Glutamatergic neuron (in vitro differentiated cells): ENCODE measurements at places on chromosomes 7 and 10. TPM values are rescaled to one million over a fixed set of nuclear protein-coding genes. Genes with fewer than 3 reads are reported as not detected.

- DNase-seq = no peak
Measured at GRCh38 chr7:108805808-108806397, 236.2 kb downstream of the DNAJB9 start.

GRCh38 chr7:44884621-44885393 is 523 bp downstream of the PURB start:
- peak; percentile 66 for DNase-seq

DNA sequence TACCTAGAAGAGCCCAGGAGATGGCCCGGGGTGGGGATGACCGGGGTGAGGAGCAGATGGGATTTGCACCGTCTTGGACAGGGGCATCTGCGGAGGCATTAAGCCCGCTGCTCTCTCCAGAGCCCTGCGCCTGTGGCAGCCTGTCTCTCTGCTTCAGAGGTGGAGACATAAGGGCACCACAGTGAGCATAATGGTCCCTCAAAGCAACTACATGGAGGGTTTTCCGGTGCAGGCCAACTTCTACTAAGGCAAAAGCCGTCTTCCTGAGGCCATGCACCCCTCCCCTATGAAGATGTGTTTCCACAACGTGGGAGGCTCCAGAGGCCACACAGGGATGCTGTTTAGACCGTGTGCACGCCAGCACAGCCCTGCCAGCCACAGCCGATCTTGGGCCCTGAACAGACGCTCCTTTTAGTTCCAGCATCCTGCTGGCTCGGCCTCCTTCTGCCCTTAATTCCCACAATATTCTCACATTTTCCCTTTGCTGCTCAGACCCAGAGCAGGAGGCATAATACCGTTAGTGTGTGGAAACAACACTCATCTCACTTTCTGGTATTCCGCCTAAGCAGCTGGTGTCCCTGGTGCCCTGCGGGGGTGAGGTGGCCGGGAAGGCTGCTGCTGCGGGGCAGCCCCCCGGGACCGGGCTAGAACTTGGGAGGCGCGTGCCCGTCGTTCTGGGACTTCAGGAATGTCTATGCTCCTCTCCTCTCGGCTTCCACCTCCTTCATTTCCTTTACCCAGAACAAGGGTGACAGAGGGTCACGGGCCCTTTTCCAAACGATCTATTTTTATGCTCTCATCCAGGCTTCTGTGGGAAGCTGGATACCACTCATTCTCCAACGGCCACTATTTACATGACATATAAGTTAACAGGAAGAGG is 266.9 kb downstream of the TNS3 start:
- DNase-seq = no peak

- DNase-seq = peak; percentile 58
Measured at GRCh38 chr10:77251297-77252013, 386.2 kb downstream of the KCNMA1 start.

- no peak for DNase-seq
Measured at GRCh38 chr7:98133181-98133580, 26.5 kb downstream of the LMTK2 start.

GRCh38 chr7:47284691-47285635 is 296.9 kb downstream of the TNS3 start:
- DNase-seq = no peak

DNA sequence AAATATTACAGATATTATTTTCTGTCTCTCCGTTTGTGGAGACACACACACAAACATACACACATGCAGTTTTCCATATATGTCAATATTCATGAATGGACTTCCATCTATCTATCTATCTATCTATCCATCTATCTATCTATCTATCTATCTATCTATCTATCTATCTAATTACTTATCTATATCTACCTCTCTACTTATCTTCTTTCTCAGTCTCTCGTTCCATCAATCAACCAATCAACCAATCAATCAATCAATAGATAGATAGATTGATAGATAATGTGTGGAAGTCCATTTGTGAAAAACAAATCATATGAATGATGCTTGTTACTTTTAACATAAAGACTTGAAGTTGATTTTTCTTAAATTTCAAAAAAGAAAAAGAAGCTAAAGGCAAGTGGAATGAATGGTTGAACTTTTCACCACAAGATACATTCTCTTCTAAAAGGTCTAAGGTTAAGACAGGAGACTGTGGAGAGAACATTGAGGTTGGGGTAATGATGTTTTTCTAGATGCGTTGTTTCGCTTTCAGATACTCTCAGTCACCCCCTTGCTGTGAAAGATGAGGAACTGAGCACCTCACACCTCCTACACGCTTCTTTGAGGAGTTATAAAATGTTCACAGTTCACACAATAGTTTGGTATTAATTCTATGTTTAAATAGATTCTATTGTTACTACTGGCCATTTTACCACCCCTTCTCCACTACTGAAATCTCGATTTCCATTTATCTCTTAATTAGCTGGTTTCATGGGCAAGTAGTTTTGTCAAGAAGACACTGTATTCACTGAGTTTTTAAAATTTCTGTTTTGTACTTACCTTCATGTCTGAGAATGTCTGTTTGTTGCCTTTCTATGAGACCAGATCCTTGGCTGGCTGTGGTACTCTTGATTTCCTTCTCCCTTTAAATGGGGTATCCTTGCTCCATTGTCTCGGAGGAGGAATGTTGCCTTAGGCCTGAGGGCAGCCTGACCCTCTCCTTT is 114.1 kb downstream of the EMX2 start:
- DNase-seq = no peak

- DNase-seq = no peak
Measured at GRCh38 chr10:13222151-13222550, 12.0 kb downstream of the UCMA start.

- no peak for DNase-seq
Measured at GRCh38 chr7:89042940-89043339, 247.4 kb upstream of the TEX47 start.

- no peak for DNase-seq
Measured at GRCh38 chr10:99233689-99234037, 2.0 kb downstream of the HPSE2 start.

- DNase-seq = no peak
Measured at GRCh38 chr7:128309124-128309523, 34.6 kb downstream of the RBM28 start.

DNA sequence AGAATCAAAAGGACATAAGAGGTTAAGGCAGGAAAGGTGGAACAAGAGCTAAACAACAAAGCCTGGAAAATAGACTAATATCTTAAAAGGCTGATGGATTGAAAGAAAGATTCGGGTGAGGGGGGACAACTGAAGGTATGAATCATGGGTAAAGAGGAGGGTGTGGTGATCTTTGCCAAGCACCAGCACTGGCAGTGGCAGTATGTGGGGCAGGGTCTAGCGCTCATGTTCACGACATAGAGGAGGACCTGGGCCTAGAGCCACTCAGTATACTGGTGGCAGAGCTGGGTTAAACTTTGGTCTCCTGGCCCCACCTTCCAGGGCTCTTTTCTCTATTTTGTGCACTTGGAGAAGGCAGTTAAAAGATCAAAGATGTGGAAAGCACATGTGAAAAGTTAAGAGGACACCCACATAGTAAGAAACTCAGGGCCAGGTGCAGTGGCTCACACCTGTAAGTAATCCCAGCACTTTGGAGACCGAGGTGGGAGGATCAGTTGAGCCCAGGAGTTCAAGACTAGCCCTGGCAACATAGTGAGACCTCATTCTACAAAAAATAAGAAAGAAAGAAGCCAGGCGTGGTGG is 40.5 kb upstream of the MMD2 start:
- DNase-seq = no peak

DNA sequence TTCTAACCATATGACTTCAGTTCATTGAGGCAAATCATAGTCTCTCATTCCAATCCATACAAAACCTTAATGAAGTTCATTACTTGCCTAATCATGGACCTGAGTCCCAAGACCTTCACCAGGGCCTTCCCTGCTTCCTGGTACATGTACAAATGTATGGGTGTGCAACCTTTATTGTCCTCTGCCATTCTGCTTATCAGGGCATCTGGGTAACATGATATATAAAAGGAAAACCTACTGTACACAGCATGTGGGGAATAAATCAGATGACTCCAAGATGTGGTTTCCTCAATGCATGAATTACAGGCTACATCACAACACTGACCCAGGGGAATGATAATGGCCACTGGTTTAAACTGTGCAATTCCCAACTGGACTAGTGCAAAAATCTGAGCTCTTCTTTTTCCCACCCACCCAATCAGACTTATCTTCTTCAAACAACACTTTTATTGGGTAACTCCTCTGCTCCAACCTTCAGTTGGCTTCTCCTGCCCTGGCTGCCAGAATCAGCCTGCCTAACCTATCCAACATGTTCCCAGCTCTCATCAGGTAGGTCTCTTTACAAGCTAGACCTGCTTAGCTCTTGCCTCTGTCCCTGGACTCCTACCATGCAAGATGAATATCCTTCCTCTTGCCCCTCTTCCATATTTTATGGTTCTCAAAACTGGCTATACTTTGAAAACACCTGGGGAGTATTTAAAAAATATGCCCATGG is 11.4 kb downstream of the GOT1 start:
- DNase-seq = no peak

GRCh38 chr10:71694039-71694501 is 25.5 kb downstream of the C10orf105 start:
- DNase-seq = no peak

DNA sequence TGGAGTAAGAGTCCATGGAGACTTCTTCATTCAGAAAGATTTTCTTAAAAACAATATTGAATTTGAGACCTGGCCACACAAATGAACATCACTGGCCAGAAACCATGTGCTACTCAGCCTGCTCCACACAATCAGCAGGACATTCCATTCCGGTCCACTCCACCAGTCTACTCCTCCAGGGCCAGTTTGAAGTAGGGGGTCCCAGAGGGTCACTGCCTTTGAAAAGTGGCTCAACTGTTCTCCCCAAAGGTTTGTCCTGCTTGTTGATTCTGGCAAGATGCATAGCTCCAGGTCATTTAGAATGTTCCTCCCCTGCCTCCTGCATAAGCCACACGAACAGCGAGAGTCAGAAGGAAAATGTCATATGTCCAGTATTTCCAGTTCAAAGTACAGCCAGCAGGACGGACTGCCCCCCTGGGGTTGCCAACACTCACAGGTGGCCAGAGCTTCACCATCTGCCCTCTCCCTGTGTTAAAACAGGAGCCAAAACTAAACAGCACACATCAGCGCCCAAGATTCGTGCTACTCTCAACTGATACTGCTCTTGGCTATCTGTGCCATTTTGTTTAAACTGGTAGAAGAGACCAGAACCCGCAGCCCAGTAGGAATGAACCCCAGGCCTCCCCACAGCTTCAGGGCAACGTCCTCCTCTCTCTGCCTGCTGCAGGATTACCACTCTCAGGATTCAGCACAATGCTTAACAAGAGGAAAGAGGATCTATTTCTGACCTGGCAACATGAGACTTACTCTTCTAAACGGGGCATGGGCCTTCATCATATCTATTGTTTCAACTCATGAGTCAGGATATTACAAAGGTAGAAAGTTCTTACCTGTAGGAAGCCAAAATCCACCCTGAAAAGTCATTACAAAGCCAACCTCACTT is 11.3 kb downstream of the GRB10 start:
- peak; percentile 69 for DNase-seq

- DNase-seq = no peak
Measured at GRCh38 chr7:14739168-14739840, 163.2 kb downstream of the DGKB start.

DNA sequence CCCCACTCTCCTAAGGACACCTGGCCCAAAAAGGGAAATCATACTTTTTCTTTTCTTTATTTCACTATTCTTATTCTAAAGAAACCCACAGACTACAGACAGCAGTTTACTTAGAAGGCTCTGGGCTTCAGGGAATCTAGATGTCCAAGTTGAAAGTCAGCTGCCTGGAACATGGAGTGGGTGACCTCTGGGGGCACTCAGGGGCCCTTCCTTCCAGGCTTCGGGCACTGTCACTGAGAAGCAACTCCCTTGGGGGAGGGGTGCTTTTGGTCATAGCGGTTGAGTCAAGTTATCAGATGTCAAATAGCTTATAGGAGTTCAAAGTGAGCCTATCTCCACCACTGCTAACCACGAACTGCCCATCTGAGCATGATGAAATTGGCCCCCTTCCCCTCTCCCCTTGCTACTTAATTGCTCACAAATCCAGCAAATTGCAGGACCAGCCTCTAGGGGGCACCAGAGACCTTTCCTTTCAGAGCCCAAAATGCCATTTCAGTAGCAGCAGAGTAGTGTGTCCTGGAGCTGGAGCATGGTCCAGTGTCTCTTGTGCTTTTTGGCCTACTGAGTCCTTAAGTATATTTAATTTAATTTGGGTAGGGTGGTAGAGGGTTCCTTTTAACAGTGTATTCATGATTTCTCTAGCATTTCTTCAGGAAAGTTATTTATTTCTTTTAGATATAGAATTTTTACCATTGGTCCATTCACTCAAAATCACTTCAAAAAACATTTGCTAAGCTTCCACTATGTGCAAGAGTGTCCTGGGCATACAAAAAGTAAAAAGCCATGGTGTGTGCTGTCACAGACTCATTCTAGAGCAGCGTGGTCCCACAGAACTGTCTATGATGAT is 463.8 kb downstream of the KCNMA1 start:
- DNase-seq = peak; percentile 81

DNA sequence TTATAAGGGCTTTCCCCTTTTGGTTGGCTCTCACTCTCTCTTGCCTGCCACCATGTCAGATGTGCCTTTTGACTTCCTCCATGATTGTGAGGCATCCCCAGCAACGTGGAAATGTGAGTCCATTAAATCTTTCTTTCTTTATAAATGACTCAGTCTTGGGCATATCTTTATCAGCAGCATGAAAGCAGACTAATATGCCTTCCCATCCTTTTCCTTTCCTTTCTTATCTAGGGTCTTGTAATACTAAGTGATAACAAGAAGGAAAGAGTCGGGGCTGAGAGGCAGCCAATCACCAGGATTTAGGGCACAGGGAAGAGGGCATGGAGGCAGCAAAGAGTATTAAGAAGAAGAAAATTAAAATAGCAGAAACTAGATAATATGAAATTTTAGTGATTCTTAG is 62.0 kb upstream of the JCAD start:
- no peak for DNase-seq

- DNase-seq = no peak
Measured at GRCh38 chr7:154676422-154677073, 326.4 kb downstream of the PAXIP1 start.

DNA sequence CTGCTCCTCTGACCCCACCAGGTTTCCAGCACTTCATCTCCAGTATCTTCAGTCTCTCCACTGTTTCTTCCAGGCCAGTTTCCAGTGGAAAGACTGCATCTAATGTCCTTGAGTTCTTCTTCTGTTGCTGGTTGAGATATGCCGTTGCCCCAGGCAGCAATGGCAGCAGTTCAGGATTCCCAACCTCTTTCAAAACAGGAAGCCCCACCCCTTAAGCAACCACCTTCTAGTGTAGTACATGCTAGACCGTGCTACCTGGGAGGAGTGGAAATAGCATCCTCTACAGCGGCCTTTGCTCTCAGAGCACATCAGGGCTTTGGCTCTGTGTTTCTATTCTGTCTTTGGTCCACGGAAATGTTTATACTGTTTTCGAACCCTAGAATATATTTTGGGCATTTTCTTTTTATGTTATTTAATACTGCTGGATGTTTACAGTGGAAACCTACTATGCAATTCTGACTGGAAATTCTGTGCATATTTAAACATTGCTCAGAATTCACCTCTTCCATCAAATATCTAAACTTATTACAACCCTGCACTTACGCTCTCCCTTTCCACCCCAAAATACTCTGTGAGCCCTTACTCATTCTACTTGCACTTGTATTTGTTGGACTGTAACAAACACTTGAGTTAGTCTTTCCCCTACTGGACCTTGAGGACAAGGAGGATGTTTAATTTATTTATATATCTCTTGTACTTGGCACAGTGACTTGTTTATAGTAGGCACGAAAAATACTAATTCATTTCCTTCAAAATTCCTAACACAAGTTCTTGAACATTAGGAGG is 8.5 kb upstream of the BPGM start:
- no peak for DNase-seq

CALHM1 gene
- total RNA-seq = not detected

CCDC126 gene
- total RNA-seq = 17.4 TPM

PPP1R9A gene
- total RNA-seq = 14.7 TPM

COL17A1 gene
- not detected for total RNA-seq

C10orf71 gene
- total RNA-seq = 0.12 TPM

C10orf67 gene
- not detected for total RNA-seq

CPA5 gene
- total RNA-seq = not detected

IFIT2 gene
- total RNA-seq = not detected
